ENCODE measurements at places on chromosomes 1 and 21.

GRCh38 chr1:10787286-10787685 lies 9.2 kb downstream of the CASZ1 start:
- DNase-seq, result no peak

DNA sequence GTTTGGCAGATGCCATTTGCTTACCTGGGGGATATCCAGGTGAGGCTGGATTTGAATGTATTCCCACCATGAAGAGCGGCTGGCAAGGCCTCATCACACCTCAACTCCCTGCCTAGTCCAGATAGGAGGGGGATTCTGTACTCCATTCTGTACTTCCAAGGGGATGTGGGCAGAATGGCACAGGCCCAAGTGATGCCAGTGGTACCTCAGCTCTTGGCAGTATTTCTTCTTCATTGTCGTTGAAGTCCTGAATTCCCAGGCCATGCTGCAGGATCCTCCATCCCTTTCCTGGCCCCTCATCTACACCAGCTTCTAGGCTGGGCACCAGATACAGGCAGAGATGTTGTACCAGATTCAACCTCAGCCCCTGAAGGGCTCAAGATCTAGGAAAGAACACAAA lies 47.9 kb downstream of the KLHDC7A start:
- no peak for DNase-seq

GRCh38 chr1:41712081-41712480 lies 206.6 kb downstream of the HIVEP3 start:
- no peak for DNase-seq

- no peak for DNase-seq
Observed at GRCh38 chr1:3902571-3903091, 2.6 kb upstream of the C1orf174 start.

- no peak for DNase-seq
Observed at GRCh38 chr21:33546086-33546485, 3.2 kb downstream of the SON start.

DNA sequence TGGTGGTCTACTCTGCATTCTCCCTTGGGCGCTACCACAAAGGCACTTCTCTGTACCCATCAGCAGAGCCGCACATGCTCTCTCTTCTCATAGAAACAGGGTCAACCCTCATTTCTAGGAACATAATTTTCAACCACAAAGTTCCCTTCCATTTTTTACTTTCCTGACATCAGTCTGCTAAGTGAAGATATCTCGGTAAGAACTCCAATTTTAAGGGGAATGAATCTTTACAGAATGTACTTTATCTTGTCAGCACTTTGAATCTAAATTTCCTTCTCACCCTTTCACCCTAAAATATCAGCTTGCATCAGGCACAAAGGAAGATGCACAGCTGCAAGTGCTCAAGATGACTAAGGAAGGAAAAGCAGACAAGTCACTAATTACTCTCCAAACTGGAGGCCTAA lies 545.9 kb downstream of the SMYD3 start:
- no peak for DNase-seq

- DNase-seq, result no peak
Observed at GRCh38 chr1:215780139-215780538, 213.0 kb downstream of the KCTD3 start.

DNA sequence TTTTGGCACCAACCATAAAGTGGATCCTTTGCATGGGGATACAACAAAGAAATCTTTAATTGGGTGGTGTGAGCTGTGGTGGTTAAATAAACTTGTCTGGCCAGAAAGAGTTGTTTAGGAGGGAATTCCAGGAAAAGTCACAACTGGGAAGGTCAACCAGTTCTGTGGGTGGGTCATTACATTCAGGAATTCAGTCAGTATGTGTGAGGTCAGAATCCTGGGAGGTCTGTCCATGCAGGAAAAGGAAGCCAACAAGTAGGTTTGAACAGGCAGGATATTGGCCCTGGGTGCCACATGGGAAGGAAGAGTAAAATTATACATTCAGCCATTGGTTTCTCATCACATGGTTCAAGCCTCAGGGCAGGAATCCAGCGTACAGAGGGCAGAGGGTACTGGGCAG lies 162.3 kb upstream of the ADAMTS5 start:
- no peak for DNase-seq

GRCh38 chr1:207920444-207921021 lies 9.6 kb upstream of the CD34 start:
- DNase-seq, result no peak

GRCh38 chr1:159900086-159900680 lies at the start of gene CFAP45:
Gene CFAP45, minus strand, starts transcription at chr1:159900165. Its CDS starts 67 bp downstream, at chr1:159900098.
- DNase-seq, result no peak

DNA sequence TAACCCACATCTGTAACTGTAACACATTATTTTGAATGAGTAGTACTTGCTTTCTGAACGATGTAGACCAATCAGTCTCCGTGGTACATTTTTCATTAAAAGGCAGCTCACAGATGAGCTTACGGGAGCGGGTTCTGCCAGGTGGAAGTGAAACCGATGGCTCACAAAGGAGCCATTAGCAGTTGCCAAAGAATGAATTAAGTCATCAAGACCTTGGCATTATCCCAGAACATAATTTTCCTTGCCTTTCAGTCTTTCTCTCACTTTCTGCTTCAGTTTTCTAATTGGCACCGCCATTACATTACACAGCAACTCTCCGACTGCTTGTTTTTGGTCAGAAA lies 33.5 kb upstream of the UTS2 start:
- DNase-seq, result no peak

Data from dermis microvascular lymphatic vessel endothelial cell (primary cell).